Epithelial cell of proximal tubule (primary cell): ENCODE measurements at places on chromosomes 2 and 18. TPM values are rescaled to one million over a fixed set of nuclear protein-coding genes. Genes with fewer than 3 reads are reported as not detected.

The GNAL gene
- 3.2 and 5.0 TPM in 2 replicates for total RNA-seq

GRCh38 chr18:44824884-44825283 lies 144.2 kb downstream of the SETBP1 start:
- no peak for DNase-seq

The HOXD3 gene
- total RNA-seq, result 8.2 and 9.4 TPM in 2 replicates

GRCh38 chr2:85436836-85437487 lies 18.4 kb downstream of the SH2D6 start:
- DNase-seq, result no peak

DNA sequence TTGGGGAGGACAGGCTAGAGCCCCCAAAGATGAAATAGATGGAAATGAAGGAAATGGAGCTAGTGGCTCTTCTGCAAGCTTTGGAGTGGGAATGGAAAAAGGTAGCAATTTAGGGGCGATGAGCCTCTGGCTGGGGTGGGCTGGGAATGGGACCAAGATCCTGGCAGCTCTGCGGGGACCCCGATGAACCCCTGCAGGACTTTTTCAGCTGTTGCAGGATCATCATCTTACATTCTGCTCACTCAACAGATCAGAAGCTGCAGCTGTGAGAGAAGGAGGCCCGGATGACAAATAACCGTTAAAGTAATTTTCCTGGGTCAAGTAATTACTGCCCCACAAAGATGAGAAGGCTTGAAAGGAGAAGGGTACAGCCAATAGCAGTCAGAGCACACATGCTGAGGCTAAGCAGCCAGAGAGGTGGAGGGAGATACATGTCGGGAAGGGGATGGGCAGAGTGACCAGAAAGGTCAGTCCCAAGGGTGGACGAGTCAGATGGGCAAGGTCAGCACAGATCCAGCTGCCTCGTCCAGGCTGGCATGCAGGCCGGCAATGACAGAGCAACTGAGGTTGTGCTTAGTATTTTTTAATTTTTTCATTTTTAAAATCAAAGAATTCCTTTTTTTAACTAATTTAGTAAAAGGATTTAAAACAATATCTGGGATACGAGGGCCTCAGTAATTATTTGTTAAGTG lies 245.0 kb upstream of the RAB6C start:
- DNase-seq, result no peak

The RPRM gene
- not detected in 2 replicates for total RNA-seq

GRCh38 chr2:25079050-25079635 lies 37.3 kb downstream of the EFR3B start:
- DNase-seq, result no peak
